ENCODE measurements at places on chromosomes 11 and 22. TPM values are rescaled to one million over a fixed set of nuclear protein-coding genes. Genes with fewer than 3 reads are reported as not detected.

DNA sequence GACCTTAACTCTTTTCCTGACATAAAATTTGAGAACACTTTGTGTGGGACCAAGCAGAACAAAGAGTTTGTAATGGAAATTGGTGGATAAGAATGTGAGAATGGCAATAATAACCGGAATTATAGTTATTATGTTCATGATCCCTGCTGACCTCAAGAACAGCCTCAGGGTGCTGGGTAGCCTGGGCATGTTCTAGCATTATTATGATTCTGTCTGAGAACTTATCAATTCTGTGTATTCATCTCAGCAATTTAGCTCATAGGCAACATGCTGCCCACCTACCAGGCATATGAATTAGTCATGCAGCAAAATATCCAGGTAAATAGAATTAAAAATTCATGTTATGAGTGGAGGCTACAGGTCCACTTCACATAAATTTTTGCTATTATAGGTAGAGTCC is 61.9 kb downstream of the CTSC start:
- no peak for DNase-seq

- DNase-seq = no peak
Measured at GRCh38 chr11:33631749-33632091, 68.9 kb downstream of the C11orf91 start.

DNA sequence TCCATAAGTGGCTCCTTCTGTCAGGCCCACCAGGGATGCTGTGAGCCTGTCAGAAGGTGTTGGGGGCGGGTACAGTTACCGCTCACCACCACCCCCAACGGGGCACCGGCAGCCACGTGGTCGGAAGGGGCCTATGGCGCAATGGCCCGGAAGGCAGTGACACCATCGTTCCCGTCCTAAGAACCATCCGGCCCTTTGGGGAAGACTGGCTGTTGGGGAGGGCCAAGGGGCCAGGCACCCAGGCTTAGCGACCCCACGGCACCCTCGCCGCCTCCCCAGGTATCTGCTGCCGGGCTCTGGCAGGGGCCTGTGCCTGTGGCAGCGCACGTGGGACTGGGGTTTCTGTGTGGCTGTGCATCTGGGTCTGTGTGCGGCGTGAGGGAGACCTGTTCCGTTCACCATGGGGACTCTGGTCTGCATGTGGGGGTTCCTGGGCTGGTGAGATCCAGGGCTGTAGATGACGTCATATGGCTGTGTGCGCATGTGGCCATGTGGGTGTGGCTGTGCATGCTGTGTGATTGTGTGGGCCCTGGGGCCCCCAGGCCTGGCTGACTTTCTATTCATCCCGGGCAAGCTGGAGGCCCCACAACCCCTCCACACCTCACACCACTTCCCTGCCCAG is 717 bp downstream of the OSM start:
- DNase-seq = peak; percentile 76

- DNase-seq = no peak
Measured at GRCh38 chr11:123282597-123282996, 87.5 kb upstream of the CLMP start.

GRCh38 chr11:62669420-62670161 is 1.9 kb upstream of the UQCC3 start:
- DNase-seq = no peak

DNA sequence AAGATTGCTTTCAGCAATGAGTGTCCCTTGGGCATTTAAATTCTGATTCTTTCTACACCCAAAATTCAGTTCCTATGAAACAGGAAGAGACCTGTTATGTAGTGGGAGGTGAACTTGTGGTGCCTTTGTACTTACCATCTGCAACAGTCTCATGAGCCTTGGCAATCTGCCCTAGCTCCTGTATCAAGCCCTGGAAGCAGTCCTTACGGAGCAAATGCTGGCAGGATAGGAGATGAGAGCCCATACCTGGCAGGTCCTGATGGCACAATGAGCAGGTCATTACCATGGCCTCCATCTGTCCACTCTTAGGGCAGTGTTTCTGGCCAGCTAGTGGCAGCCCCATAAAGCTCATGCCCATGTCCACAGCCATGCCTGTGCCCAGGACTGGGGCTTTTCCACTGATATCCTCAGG is 10.8 kb downstream of the TRIM66 start:
- DNase-seq = no peak

- DNase-seq = peak; percentile 76
Measured at GRCh38 chr11:64787526-64788320, 9.4 kb upstream of the SF1 start.

DNA sequence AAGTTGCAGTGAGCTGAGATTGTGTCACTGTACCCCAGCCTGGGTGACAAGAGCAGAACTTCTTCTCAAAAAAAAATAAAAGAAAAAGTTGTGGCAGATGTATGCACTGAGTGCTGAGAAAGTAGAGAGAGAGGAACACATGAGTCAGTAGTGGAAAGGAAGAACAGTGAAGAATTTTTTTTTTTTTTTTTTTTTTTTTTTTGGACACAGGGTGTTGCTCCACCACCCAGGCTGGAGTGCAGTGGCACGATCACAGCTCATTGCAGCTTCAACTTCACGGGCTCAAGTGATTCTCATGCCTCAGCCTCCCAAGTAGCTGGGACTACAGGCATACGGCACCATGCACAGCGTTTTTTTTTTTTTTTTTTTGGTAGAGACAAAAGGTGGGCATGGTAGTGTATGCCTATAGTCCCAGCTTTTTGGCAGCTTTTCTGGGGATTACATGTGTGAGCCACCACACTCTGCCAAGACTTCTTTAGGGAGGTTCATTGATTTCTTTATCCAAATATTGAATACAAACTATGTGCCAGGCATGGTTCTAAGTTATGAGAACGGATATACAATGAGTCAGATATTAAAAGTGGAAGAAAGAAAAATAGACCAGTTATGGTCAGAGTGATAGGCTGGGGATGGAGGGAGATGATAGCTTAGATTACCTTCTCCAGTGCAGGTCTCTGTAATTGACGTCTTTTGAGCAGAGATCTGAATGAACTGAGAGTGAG is 62.0 kb downstream of the YAP1 start:
- DNase-seq = no peak

TNKS1BP1 gene
- total RNA-seq = 44.4 TPM

CAPN5 gene
- 2.5 TPM for total RNA-seq

MUC15 gene
- total RNA-seq = not detected

NXPE4 gene
- total RNA-seq = not detected

VSTM5 gene
- total RNA-seq = not detected

MMP27 gene
- total RNA-seq = not detected
